ENCODE measurements at places on chromosomes 11 and 22. TPM values are rescaled to one million over a fixed set of nuclear protein-coding genes. Genes with fewer than 3 reads are reported as not detected.

GRCh38 chr22:23128269-23129108, 13.3 kb downstream of the RSPH14 start:
- peak; percentile 49 for DNase-seq

DNA sequence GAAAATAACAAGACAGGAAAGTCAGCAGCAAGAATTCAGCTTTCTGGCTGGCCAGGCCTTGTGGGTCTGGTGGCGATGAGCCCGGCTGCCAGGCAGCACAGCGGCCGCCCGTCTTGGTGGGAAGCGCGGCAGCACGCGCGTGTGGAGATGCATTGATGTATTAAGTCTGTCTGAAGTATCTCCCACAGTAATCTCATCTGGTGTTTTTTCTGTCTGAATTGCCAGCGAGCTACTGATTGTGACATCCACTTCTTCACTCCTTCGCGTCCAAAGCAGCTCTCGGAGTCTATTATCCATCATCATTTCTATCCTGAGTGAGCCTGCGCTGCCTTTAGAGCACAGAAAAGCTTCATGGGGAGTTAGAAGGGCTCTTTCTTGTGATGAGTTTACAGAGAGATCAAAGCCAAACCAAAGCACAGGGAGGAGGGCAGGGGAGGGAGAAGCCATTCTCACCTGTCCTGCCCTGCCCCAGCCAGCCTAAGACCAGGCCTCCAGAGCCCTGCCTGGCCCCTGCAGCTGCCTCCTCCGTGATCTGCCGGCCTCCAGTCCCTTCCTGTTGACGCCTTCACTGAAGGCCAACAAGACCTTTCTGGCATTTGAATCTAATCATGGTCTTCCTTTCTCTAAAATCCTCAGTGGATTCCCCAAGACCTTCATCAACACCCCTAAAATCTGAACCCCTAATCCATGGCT, 1419.0 kb downstream of the TBC1D22A start:
- DNase-seq = peak; percentile 43

GRCh38 chr22:17588606-17589005, 25.3 kb downstream of the SLC25A18 start:
- no peak for DNase-seq

The MUC5AC gene
- total RNA-seq = not detected

The HBB gene
- 1,170 TPM for total RNA-seq

All from spinal cord (tissue), 10 donors.